ENCODE measurements at places on chromosomes 2 and 18. TPM values are rescaled to one million over a fixed set of nuclear protein-coding genes. Genes with fewer than 3 reads are reported as not detected.

Gene HOXD12
- total RNA-seq: not detected

Gene REG3A
- total RNA-seq: not detected

Gene TEKT4
- 0.49 TPM for total RNA-seq

Gene MEP1B
- total RNA-seq: not detected

Gene ABCG5
- total RNA-seq: not detected

Gene SCYGR4
- total RNA-seq: not detected

- H3K27me3 ChIP-seq: peaks cover 32% of the 10 kb centered on the region
- DNase-seq: no peak
Observed at GRCh38 chr18:48531082-48531403, 7.8 kb upstream of the CTIF start.

GRCh38 chr2:199466692-199467065 is 8.9 kb upstream of the SATB2 start:
- H3K4me3 ChIP-seq: no peak overlapping the region
- peaks cover 6% of the 10 kb centered on the region for H3K4me1 ChIP-seq
- H3K27me3 ChIP-seq: peaks cover 81% of the 10 kb centered on the region
- no peak for DNase-seq
- H3K27ac ChIP-seq: no peak overlapping the region

- no peak for DNase-seq
- peak overlapping the region; percentile 21 for H3K4me3 ChIP-seq
- H3K36me3 ChIP-seq: no peaks in the 10 kb centered on the region
- H3K4me1 ChIP-seq: peaks cover 30% of the 10 kb centered on the region
Observed at GRCh38 chr2:42796427-42797248, 4.3 kb upstream of the HAAO start.

DNA sequence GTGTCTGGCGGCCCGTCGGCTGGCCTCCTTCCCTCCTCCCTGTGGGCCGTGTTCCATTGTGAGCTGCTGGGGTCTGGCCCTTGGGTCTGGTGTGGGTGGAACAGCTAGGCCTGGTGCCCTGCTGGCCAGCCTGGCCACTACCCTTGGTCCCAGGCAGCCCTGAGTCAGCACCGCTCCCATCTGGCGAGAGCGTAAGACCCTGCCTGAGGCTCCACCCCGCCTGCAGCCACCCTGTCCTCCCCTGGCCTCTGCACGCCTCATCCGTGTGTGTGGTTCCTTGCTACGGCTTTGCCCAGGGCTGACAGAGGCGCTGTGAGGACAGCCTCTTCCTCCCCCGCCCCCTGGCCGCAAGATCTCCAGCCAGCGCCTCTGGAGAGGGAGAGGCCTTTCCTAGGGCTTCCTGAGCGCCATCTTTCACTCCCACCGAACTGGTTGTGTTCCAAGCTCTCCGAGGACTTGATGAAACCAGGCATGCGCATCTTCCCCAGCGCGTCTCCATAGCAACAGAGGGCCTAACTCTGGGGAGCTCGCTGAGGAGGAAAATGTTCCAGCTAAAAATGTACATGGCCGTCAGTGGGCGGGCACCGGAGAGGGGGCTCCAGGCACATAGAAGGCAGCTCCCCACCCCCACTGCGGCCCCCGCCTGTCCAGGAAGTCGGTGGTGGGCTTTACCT is 83.0 kb downstream of the STPG4 start:
- peaks cover 22% of the 10 kb centered on the region for H3K4me1 ChIP-seq
- peak overlapping the region; percentile 60 for H3K27ac ChIP-seq
- peaks cover 25% of the 10 kb centered on the region for H3K36me3 ChIP-seq
- no peak overlapping the region for H3K4me3 ChIP-seq
- no peaks in the 10 kb centered on the region for H3K27me3 ChIP-seq

DNA sequence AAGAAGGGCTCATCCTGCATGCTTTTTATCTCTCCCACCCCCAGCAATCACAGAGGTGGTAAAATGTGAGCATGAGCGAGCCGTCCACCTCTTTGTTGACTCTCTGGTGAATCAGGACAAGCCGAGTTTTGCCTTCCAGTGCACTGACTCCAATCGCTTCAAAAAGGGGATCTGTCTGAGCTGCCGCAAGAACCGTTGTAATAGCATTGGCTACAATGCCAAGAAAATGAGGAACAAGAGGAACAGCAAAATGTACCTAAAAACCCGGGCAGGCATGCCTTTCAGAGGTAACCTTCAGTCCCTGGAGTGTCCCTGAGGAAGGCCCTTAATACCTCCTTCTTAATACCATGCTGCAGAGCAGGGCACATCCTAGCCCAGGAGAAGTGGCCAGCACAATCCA is 19.5 kb downstream of the LIPG start:
- no peaks in the 10 kb centered on the region for H3K36me3 ChIP-seq
- H3K4me1 ChIP-seq: no peaks in the 10 kb centered on the region
- H3K4me3 ChIP-seq: no peak overlapping the region

DNA sequence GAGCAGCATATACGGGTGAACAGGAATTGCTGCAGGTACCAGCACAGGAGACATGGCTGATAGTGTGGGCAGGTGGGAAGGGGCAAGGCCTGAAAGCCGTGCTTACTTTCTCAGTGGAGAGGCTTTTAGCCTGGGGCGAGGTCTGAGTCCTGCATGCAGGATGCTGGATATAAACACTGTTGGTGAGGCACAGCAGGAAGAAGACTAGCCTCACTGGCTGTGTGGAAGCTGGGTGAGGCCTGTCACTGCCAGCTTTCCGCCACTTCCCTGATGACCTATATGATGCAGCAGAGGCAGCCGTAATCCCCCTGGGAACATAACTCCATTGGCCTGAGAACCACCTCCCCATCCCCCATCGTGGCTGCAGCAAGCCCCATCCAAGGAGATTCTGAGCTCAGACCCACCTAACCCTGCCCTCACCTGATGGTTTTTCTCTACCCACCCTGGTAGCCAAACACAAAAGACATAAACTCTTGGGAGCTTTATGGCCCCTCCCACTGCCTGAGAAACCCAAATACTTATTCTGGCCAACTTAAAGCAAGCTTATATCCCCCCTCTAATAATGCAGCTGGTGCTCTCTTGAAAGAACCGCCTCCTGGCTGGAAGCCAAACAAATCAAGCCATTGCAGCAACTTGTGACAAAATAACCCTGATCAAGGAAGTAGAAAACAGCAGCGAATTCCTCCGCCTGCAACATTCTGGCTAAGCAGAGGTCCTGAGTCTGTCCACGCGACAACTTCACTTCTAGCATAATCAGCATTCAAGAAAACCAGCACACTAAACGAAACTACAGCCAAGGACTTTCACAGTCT is 54.6 kb upstream of the DSC1 start:
- H3K4me3 ChIP-seq: no peak overlapping the region
- no peaks in the 10 kb centered on the region for H3K27me3 ChIP-seq
- no peaks in the 10 kb centered on the region for H3K36me3 ChIP-seq
- no peak for DNase-seq
- H3K27ac ChIP-seq: no peak overlapping the region
- no peaks in the 10 kb centered on the region for H3K4me1 ChIP-seq

DNA sequence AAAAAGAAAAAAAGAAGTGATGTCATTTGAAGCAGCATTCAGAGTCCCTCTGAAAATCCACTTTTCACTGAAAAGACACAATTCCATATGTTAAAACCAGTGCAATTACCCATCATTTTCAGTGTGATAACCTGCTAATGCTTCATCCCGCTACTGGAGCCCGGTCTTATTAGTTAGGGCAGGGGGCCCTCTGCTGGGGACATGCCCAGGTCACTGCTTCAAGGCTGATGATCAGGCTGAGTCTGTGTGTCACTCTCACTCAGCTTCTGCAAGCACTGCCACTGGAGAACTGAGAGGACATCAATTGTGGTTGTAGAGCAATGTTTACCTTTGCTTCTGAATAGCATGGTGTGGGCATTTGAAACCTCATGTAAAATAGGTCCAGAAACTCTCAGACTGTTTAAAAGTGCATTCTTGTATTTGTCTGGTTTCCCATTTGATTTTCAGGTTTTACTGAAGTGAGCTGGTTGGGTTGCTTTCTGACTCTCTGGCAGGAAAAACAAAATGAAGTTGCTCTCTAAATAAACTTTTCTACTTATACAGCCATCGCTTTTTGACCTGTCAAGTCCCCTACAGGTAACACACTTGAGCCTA is 49.2 kb upstream of the NXPH2 start:
- no peak overlapping the region for H3K27ac ChIP-seq
- H3K36me3 ChIP-seq: no peaks in the 10 kb centered on the region
- H3K4me3 ChIP-seq: no peak overlapping the region
- H3K27me3 ChIP-seq: no peaks in the 10 kb centered on the region
- DNase-seq: peak; percentile 59
- no peaks in the 10 kb centered on the region for H3K4me1 ChIP-seq

GRCh38 chr2:60051991-60052390 is 501.5 kb downstream of the BCL11A start:
- no peak for DNase-seq
- no peaks in the 10 kb centered on the region for H3K36me3 ChIP-seq

DNA sequence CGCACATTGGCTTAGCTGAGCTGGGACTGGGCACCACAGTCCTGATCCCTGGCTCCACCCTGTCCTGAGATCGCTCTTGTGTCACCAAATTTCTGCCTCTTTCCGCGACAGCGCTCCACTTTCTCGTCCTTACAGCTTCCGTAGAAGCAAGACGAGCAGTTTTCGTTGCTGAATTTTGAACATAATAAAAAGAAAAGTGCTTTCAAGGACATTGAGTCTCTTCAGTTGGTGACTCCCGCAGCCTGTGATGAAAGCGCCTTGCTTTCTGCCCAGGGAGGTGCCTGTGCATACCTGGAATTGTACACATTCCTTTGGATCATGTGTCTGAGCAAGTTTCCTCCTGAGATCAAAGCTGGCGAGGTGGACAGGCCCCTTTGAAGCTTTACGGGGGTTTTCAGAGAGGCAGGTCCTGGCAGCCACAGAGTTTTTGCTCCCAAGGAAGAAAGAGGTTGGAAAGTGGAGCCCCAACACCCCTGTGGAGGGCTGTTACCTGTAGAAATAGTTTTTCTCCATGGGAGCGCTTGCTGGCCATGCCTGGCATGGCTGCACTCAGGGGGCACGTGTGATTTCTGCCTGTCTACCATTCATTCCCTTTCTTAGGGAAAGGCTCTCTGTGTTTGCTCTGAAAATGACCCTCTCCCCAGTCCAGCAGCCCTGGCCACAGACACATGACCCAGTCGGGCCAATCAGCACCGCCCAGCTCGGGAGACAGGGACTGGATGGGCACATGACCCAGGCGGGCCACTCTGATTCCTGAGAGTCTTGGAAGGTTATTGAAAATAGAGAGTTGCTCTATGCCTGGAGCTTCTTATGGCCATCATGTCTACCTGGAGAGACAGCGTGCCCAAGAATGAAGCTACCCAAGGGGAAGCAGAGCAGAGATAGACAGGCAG is 115.6 kb upstream of the OTOS start:
- no peaks in the 10 kb centered on the region for H3K4me1 ChIP-seq
- H3K36me3 ChIP-seq: no peaks in the 10 kb centered on the region
- no peak overlapping the region for H3K27ac ChIP-seq
- no peaks in the 10 kb centered on the region for H3K27me3 ChIP-seq

DNA sequence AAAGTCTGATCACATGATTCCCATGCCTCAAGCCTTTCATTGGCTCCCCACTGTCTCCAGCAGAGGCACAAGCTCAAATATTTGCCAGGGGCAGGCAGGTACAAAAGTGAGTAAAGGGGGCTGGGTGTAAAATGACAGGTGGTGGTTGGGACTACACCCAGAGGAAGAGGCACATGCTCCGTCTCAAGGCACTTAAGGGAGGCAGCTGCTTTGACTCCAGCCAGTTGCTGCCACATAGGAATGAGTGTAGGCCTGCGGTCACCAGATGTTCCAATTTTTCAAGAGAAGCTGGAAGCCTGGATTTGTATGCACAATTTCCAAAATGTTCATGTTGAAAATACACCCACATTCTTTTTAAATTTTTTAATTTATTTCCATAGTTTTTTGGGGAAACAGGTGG is 164.4 kb downstream of the UPP2 start:
- no peak for DNase-seq
- no peak overlapping the region for H3K4me3 ChIP-seq
- H3K36me3 ChIP-seq: no peaks in the 10 kb centered on the region

- no peak overlapping the region for H3K27ac ChIP-seq
- H3K36me3 ChIP-seq: no peaks in the 10 kb centered on the region
- DNase-seq: peak; percentile 56
- no peak overlapping the region for H3K4me3 ChIP-seq
- H3K27me3 ChIP-seq: no peaks in the 10 kb centered on the region
Observed at GRCh38 chr2:40178971-40179370, 272.9 kb downstream of the SLC8A1 start.

DNA sequence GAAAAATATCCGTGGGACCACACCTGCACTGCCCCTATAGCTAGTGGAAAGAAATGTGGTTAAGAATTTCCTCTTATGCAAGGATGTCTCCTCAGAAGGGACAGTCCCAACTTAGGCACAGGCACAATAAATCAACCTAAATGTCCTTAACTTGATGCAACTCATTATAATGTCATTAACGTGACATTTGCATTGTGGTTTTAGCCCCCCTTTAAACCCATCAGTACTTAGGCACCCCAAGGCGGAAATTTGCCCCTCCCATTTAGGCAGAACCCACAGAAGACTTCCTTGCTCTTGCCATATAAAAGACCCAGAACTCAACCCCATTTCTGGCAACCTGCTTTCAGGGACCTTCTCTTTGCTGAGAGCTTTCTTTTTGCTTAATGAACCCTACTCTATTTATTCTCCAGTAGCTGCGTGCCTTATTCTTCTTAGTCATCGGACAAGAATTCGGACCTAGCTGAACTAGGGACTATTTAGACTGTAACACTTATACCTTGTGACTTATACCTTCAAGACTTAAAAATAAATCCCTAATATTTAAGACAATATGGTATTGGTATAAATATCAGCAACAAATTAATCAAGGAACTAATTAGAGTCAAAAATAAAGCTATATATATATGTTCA is 1281.6 kb upstream of the TMEFF2 start:
- no peak overlapping the region for H3K4me3 ChIP-seq
- DNase-seq: no peak
- no peak overlapping the region for H3K27ac ChIP-seq
- H3K4me1 ChIP-seq: no peaks in the 10 kb centered on the region

DNA sequence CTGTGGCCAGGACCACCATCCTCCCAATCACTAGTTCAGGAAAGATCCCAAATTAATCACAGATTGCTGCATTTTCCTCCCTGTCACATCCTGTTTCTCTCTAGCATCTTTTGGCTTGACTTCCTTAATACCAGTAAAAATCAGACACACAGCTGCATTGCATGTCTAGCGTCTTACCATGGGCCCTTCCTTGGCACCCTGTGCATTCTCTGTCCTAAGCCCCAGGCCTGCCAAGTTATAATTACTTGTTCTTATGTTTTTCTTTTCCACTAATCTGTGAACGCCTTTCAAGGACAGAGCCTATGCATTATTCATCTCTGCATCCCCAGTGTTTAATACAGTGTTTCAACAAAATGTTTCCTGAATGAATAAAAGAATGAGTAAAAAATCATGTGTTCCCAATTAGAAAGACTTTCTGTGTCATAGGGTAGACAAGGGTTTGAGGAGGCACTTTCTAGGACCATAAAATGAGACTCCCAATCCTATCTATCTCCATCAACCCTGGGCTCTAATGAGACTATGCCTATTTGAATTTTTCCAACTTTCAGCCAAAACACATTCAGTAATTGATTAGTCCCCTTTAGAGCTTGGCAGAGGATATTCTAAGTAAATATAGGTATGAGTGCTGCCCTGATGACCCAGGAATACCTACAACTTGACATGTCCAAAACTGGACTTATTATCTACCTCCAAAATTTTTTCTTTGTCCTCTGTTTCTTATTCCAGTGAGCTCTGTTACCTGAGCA is 10.3 kb upstream of the NT5C1B start:
- no peaks in the 10 kb centered on the region for H3K27me3 ChIP-seq
- H3K4me3 ChIP-seq: no peak overlapping the region
- DNase-seq: no peak
- H3K27ac ChIP-seq: no peak overlapping the region
- H3K36me3 ChIP-seq: no peaks in the 10 kb centered on the region
- H3K4me1 ChIP-seq: no peaks in the 10 kb centered on the region

- H3K27ac ChIP-seq: no peak overlapping the region
- peaks cover 28% of the 10 kb centered on the region for H3K27me3 ChIP-seq
- no peak overlapping the region for H3K4me3 ChIP-seq
- H3K36me3 ChIP-seq: no peaks in the 10 kb centered on the region
Observed at GRCh38 chr18:50162486-50163304, 32.3 kb downstream of the MYO5B start.
